Activated CD4-positive, alpha-beta T cell treated with anti-CD3 and anti-CD28 coated beads, Interleukin-2, amount 10 ng/mL, durations not matched to agents 24 days and 14 days (primary cell): ENCODE measurements at places on chromosomes 6 and 20.

GRCh38 chr20:22466447-22467171 lies 117.8 kb downstream of the FOXA2 start:
- no peak for DNase-seq

GRCh38 chr6:143397227-143398222 lies 53.0 kb downstream of the ADAT2 start:
- DNase-seq, result no peak

- no peak for DNase-seq
Observed at GRCh38 chr20:41331731-41332130, 8.9 kb upstream of the LPIN3 start.

DNA sequence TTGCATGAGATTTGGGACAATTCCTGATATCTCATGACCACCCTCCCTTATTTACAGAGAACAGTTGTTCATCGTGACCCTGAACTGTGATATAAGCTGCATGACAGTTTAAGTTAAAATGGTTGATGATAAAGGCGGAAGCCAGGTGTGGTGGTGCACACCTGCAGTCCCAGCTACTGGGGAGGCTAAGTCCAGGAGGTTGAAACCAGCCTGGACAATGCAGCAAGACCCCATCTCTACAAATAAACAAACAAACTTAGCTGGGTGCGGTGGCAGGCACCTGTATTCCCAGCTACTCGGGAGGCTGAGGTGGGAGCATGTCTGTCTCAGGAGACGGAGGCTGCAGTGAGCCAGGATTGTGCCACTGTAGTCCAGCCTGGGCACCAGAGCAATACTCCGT lies 24.1 kb downstream of the COL20A1 start:
- no peak for DNase-seq

DNA sequence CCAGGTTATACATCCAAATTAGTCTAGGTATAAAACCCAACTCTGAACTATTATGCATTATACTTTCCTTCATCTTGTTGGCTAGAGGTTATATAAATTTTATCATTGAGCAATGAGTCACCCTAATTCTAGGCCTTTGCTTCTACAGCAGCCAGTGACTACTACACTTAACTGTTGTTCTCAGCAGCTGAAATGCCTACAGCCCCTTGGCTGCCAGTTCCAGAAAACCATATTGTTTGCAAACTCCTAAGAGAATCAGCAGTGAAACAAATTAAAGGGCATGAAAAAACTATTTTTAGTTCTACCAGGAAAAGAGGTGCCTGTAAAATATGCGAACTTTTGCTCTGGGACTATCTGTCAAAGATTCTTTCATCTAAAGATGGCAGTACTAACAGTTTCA lies 292.8 kb downstream of the FRK start:
- no peak for DNase-seq

DNA sequence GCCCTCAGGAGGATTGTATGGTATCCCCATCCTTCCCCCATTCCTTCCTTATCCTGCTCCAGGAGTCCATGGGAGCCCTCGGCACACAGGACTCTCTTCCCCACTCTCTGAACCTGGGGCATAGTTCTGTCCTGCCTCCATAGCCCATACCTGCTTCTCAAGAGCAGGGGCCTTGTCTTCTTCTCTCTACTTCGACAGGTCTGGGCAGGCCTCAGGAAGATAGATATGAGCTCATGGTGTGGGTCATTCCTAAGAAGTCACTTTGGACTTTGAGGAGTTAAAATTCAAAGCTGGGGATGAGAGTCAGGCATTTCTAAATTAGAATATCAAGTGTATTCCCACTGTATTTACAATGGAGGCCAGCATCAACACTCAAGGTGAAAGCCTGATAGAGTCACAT lies 8.4 kb upstream of the ADA start:
- no peak for DNase-seq

DNA sequence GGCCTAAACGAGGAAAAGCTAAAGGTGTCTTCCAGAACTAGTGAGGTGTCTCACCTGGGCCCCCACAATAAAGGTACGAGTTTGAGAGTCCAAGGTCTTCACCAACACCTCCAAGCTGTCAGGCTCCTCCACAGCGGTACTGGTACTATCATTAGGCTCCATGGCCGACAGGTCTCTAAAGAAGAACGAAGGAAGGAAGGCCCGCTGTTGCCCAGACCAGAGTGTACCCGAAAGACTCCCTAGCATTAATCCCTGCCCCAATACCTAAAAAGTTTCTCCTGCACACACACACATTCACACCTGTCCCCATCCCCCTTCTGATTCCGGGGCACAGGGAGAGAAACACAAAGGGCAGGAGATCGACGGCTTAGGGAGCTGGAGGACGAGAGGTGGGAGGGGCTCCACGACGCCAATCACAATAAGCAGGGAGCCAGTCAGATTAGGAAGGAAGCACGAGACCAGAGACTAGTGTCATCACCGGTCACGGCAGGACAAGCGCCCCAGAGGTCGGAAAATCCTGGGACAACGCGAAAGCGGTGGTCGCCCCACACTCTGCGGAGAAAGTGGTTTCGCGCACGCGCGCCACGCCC lies 764 bp downstream of the BAG6 start:
- DNase-seq, result no peak

GRCh38 chr6:112221981-112222852 lies 32.1 kb downstream of the LAMA4 start:
- DNase-seq, result no peak

- DNase-seq, result no peak
Observed at GRCh38 chr6:43744931-43745727, 24.9 kb upstream of the VEGFA start.

DNA sequence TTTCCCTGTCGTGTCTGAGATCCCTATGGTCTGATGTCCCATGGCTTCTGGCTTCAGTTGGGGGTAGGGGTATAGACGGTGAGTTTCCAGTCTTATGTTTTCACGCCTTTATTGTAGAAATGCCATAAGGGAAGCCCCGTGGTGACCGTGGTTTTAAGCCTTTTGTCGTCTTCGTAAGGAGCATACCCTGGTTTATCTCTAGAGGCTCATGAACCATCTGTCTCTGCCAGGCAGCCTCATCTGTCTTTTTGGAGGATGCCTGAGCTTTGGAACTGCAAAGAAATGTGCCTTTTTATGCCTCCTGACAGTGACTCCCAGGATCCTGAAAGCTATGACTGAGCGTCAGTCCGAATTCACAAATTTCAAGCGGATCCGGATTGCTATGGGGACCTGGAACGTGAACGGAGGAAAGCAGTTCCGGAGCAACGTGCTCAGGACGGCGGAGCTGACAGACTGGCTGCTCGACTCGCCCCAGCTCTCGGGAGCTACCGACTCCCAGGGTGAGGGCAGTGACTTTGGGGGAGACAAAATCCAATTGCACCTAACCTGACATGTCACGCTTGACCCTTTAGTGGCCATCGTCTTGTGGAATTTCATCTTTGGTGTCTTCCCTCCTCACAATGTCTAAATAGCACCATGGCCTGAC lies 84.6 kb downstream of the SYNJ2 start:
- no peak for DNase-seq

DNA sequence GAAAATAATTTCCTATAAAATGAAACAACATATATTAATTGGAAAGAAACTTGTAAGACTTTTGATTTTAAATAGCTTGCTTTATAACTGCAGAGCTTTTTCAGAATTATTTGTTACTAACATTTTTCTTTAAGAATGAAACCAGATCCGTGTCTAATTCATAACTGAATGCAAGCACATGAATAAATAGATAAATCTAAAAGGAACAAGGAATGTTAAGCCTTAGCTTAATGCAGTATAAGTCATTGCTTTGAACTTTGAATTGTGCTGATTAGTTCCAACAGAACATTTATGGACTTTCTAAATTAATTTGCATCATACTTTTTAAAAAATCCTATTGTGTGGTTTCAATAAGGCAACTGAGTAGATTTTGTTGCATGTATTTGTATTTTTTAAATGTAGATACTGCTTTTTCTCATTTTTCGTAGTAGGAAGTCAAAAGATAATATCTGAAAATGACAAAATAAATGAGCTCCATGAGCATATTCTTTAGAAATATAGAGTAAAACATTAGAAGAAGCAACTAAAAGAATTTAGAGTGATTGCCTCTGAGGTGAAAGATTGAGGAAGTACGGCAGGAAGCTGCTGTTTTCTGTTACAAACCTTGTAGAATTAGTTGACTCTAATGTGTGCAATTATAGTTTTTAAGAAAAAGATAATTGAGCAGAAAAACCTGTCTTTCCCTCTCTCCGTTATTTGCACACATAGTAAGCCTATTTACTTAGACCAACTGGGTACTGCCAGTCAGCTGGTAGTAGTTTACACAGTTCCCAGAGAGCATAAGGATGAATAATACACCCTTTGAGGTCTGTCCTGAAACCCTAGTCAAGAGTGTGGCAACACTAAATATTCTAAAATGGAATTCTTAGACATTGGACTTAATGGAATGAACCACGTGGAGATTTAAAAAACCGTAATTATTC lies 32.6 kb upstream of the SLC35D3 start:
- DNase-seq, result no peak

DNA sequence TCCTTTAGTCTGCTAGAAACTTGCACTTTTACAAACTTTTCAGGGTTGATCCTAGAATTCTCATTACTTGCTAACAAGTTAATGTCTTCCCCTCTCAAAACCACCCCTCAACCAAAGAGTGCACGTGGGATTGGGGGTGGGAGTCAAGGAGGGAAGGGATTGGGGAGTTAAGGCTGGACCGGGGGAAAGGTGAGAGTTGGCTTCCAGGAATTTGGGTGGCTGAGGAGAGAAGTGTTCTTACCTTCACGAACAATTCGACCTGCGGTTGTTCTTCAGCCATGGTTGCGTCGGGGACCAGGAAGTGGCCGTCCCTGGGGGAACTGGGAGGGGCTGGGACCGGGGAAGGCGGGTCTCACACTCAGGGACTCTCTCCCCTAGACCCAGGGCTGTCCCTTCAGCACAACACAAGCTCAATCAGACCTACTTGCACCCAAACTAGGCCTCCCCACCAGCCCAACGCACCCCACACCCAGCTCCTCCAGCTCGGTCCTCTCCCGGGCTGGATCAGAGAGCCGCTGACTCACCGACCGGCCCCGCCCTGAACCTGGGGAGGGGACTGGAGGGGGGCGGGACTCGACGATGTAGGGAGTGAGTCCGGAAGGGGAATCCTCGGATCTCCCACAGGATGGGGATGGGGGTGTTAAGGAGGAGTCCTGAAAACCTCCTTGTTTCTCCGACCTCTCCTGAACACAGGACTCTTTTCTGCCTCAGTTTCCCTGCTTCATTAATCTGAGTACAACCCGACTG lies at the start of gene CLIC1:
Gene CLIC1, minus strand, starts transcription at position 510 of the 747 bp plus-strand sequence. Its CDS starts 230 bp downstream, at position 280.
- peak; percentile 95 for DNase-seq

- DNase-seq, result no peak
Observed at GRCh38 chr6:22412994-22413393, 116.2 kb upstream of the PRL start.

- DNase-seq, result no peak
Observed at GRCh38 chr6:37160922-37161778, 8.8 kb upstream of the PIM1 start.

GRCh38 chr6:9961646-9962045 lies 453.2 kb downstream of the TFAP2A start:
- DNase-seq, result no peak

DNA sequence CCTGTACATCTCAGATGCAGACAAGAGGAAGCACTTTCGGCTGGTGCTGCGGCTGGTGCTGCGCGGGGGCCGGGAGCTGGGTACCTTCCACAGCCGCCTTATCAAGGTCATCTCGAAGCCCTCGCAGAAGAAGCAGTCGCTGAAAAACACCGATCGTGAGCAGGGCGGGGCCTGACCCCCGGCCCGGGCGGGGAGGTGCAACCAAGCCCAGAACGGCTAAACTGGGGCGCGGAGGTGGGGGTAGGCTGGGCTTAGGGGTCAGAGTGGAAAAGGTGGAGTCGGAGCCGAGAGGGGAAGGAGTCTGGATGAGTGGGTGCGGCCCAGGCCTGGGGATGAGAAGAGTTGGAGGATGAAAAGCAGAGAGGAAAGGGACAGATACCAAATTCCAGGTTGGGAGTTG lies 4.1 kb upstream of the MATN4 start:
- no peak for DNase-seq

GRCh38 chr6:68025764-68026163 lies 609.3 kb upstream of the ADGRB3 start:
- DNase-seq, result no peak

DNA sequence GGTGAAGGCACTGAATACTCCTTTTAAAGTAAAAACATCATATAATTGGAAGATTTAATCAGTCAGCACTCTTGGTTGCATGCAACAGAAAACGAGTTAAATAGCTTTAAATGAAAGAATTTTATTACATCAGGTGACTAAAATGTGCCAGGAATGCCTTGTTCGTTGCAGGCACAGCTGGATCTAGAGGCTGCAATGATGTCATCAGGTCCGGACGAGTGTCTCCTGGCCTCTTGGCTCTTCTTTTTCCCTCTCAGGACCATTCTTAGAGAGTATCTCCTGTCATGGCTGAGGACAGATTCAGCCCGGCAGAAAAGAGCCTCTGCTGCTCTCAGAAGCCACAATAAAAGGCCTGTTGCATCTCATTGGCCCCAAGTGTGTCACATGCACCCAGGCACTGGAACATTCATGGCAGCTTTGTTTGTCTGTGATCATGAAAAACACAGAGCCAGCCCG lies 510.7 kb upstream of the SULF2 start:
- DNase-seq, result no peak

- no peak for DNase-seq
Observed at GRCh38 chr20:1955217-1955616, 38.6 kb downstream of the PDYN start.

GRCh38 chr6:113920663-113921267 lies 50.2 kb downstream of the HDAC2 start:
- DNase-seq, result no peak

DNA sequence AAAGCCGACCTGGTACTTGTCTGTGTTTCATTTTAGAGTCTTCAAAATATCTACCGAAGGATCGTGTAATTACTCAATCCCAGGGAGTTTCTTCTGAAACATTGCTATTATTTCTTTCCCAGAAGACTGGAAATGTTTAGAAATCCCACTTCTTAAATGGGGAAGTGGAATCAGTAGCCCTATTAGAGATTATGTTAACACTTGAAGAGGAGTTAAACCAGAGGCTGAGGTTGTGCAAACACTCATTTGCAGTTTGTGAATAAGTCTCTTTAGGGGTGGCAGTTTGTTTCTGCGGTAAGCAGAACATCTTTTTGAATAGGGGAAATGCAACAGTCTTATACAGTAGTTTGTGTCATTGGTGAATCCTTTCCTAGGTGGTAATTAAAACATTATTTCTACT lies 21.3 kb downstream of the DSP start:
- no peak for DNase-seq

GRCh38 chr6:25965058-25965457 lies 2.5 kb downstream of the TRIM38 start:
- no peak for DNase-seq
